ENCODE measurements at places on chromosomes 2 and 18. TPM values are rescaled to one million over a fixed set of nuclear protein-coding genes. Genes with fewer than 3 reads are reported as not detected.
A peak's percentile ranks its signal among the peaks of the same experiment; 100 is the strongest.

DNA sequence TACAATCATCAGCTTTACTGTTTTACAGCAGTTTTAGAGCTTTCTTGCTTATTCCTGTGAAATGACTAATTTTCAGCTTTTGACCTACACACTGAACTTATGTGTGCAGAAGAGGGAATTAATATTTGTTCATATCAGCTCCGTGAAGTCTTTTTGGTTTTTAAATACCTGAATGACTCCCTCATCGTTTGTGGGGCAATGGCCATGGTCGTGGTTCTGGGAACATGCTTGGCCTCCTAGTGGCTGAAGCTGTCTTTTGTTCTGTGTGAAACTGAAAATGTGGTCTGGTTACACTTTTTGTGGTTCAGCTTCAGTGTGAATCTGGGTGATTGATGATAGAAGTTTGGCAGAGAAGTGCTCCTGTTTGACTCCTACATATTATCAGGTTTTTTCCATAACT lies 408.1 kb downstream of the THSD7B start:
- H3K4me1 ChIP-seq: no peaks in the 10 kb centered on the region
- H3K27ac ChIP-seq: no peak overlapping the region
- H3K27me3 ChIP-seq: no peaks in the 10 kb centered on the region

HOXD12 gene
- not detected for total RNA-seq

DNA sequence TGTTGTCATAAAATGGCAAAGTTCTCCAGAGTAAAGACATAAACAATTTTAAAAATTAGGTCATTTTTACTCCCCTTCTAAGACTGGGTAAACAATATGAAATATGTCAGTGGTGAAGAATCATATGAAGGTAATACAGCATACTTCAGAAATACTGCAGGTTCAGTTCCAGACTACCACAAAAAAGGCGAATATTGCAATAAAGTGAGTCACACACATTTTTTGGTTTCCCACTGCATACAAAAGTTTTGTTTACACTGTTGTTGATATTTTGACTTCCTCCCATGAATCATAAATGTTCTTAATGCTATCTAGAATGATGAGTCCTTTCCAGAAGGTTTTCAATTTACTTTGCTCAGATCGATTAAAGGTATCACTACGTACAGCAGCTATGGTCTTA lies 73.5 kb downstream of the SMC6 start:
- DNase-seq: no peak
- no peak overlapping the region for H3K4me3 ChIP-seq
- no peaks in the 10 kb centered on the region for H3K27me3 ChIP-seq
- H3K36me3 ChIP-seq: peaks cover 25% of the 10 kb centered on the region
- no peaks in the 10 kb centered on the region for H3K4me1 ChIP-seq

FAM161A gene
- 3.7 TPM for total RNA-seq

ACADL gene
- total RNA-seq: not detected

GRCh38 chr2:232898592-232899543 lies 28.8 kb downstream of the SNORC start:
- H3K4me3 ChIP-seq: no peak overlapping the region
- DNase-seq: no peak

ONECUT2 gene
- not detected for total RNA-seq

FBXO15 gene
- total RNA-seq: 0.83 TPM

DNA sequence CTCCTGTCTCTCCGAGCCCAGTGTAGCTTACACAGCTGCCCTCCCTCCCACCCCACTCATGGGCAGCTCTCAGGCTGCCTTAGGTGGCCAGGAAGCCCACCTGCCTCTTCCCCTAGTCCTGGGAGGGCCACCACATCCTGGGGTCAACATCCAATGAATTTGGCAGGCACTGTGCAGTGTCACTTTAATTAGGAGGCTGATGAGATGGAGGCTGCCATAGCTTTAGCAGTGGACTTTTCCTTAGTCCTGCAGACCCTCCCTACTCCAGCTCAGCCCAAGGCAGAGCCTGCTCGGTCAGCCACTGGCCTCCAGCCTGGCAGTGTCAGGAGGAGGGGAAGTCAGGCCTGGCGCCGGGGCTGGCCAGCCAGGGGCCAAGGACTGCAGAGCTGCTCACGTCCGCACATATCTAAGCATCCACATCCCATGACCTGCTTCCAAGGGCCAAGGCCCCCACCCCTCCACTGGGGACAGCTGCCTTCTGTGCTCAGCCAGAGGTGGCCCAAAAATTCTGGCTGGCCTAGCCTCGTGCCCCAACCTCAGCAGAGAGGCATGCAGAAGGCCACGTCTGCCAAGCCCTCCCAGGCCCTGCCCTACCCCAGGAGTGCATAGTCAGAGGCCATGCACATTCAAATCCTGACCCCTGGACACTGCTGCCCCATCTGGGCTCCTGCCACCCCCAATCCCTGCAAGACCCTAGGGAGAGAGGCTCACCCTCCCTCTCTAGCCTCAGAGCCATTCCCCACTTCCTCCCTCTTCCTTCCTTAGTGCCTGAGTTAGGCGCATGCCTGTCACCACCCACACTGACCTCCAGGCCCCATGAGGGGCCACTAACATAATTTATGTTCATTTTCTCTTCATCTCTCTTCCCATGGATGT lies 33.1 kb downstream of the ADRA2B start:
- H3K4me1 ChIP-seq: no peaks in the 10 kb centered on the region
- H3K27ac ChIP-seq: no peak overlapping the region
- no peaks in the 10 kb centered on the region for H3K36me3 ChIP-seq
- no peak overlapping the region for H3K4me3 ChIP-seq

CYP1B1 gene
- 12.7 TPM for total RNA-seq

TLX2 gene
- total RNA-seq: 1.2 TPM

DNA sequence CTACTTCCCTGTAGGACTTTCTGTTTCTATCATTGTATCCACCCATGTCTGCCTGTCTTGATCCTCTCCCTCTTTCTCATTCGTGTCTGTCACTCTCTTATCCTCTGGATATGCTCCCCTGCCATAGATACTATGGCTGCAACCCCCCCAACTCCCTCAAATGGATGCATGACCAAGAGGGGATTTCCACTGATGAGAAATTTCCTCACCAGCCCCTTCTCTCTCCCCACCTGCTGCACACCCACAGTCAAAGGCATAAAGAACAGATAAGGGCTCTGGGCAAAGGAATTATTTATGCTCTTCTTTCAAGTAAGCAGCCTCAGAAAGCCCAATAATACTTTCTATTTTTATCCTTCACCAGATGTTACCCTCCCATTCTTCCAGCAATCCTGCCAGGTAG lies 121.3 kb downstream of the FOXI3 start:
- H3K4me3 ChIP-seq: no peak overlapping the region
- no peaks in the 10 kb centered on the region for H3K4me1 ChIP-seq
- H3K36me3 ChIP-seq: no peaks in the 10 kb centered on the region
- peaks cover 13% of the 10 kb centered on the region for H3K27me3 ChIP-seq
- no peak overlapping the region for H3K27ac ChIP-seq

GALNT13 gene
- total RNA-seq: not detected

DNA sequence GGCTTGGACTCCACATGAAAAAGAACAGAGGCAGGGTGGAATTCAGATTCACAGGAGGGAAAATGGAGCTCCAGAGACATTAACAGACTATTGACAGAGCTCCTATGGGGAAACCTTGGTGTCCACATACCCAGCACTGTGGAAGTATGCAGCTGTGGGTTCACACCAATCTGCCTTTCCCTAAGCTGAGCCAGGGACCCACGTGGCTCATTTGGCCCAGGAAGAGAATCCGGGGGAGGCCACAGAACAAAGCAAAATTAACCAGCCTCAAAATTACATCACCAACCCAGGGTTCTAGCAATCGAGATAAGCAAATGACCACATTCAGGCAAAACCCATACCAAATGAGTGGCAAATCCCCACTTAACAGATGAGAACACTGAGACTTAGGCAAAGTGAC lies 105.8 kb upstream of the TWIST2 start:
- no peak overlapping the region for H3K27ac ChIP-seq
- H3K4me1 ChIP-seq: no peaks in the 10 kb centered on the region
- H3K4me3 ChIP-seq: no peak overlapping the region
- H3K27me3 ChIP-seq: peaks cover 5% of the 10 kb centered on the region
- DNase-seq: no peak
- H3K36me3 ChIP-seq: no peaks in the 10 kb centered on the region

RSAD2 gene
- total RNA-seq: 2.4 TPM

OSR1 gene
- not detected for total RNA-seq

DNA sequence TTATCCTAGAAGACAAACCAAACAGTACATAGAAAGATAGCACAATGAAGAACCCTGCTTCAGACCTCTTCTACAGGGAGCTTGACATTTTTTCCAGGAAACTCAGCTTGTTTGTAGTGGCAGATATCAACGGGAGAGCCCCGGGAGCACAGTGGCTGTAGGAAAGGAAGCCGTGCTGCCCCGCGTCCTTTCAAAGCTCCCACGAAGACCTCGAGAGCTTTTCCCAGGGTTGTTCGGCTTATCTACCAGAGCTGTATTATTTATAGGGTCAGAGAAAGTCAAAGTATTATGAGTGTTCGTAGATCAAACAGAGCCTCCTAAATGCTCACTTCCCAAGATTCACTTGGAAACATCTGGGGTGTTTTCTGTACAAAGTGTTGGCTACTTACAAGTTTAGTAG lies 167.1 kb upstream of the COPS8 start:
- no peaks in the 10 kb centered on the region for H3K4me1 ChIP-seq
- H3K36me3 ChIP-seq: no peaks in the 10 kb centered on the region
- DNase-seq: no peak
- H3K27me3 ChIP-seq: peaks cover 2% of the 10 kb centered on the region
- no peak overlapping the region for H3K4me3 ChIP-seq

DNA sequence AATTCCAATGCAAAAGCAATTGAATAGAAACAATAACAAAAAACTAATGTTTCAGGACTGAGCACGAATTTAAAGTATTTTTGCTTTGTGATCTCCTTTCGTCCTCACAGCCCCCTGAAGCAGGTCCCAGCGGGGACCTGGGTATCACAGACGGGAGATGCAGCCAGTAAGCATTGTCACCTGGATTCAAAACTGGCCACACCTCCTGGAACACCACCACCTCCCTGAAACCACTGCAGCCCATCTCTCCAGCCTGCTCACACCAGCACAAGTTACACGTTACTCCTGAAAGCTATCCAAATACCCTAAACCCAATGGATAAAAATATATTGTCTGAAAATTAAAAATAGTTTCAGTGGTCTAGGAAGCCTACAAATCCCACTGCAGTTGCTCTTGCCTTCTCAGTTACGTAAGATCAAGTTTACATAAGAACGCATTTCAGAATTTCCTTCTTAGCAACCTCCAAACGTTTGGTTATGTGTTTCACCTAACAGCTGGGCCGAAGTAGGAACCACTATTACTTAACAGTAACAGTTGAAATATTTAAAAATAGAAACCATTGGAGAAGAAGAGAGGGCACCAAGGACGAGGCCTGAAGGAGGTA lies 178.0 kb downstream of the HDAC4 start:
- DNase-seq: no peak
- no peaks in the 10 kb centered on the region for H3K27me3 ChIP-seq

GRCh38 chr2:100747996-100748615 lies 71.8 kb upstream of the NPAS2 start:
- H3K27me3 ChIP-seq: peaks cover 8% of the 10 kb centered on the region
- no peak for DNase-seq
- no peaks in the 10 kb centered on the region for H3K36me3 ChIP-seq

GRCh38 chr2:138493334-138493733 lies 8.2 kb upstream of the SPOPL start:
- no peak for DNase-seq
- no peak overlapping the region for H3K4me3 ChIP-seq

DNA sequence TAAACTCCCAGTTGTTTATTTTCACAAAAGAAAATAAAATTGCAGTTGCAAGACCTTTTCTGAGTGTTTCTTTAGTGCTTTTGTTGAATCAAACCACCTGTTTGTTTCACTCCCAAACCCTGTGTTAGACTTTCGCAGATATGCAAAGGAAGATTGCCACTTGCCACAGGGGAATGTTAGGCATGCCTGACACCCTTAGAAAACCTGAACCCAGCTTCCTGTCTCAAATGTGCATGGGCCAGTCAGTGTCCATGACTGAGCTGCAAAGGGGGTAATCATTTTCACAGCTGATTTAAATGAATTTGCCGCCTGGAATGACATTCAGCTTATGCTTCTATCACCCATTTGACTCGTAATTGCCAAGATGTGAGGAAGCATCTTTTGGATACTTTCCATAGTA lies 17.5 kb downstream of the TGOLN2 start:
- H3K4me3 ChIP-seq: peak overlapping the region; percentile 74
- no peaks in the 10 kb centered on the region for H3K27me3 ChIP-seq
- peaks cover 24% of the 10 kb centered on the region for H3K36me3 ChIP-seq
- H3K4me1 ChIP-seq: peaks cover 31% of the 10 kb centered on the region

DNA sequence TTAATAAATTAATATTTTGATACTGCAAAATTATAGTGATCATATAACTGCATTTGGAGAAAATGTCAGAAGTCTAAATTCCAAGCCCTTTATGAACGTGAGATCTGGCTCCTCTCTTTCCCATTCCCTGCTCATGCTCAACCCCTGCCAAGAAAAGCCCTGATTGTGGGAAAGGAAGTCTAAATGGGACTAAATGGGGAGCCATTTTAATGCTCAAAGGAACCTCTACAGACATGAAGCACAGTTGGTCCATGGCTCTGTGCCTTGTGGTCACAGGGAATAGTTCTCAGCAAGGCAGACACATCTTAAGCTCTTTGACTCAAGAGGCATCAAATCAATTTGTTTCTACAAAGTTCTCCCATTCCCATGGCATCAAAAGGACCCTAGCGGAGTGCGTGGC lies 29.3 kb upstream of the INSIG2 start:
- no peak for DNase-seq
- no peaks in the 10 kb centered on the region for H3K36me3 ChIP-seq
- H3K27ac ChIP-seq: no peak overlapping the region
- H3K4me3 ChIP-seq: no peak overlapping the region

- no peak overlapping the region for H3K4me3 ChIP-seq
- no peak for DNase-seq
- H3K27ac ChIP-seq: peak overlapping the region; percentile 69
- peaks cover 80% of the 10 kb centered on the region for H3K36me3 ChIP-seq
These were observed 57.9 kb downstream of the DPP4 start for GRCh38 chr2:162016080-162016479.

DNA sequence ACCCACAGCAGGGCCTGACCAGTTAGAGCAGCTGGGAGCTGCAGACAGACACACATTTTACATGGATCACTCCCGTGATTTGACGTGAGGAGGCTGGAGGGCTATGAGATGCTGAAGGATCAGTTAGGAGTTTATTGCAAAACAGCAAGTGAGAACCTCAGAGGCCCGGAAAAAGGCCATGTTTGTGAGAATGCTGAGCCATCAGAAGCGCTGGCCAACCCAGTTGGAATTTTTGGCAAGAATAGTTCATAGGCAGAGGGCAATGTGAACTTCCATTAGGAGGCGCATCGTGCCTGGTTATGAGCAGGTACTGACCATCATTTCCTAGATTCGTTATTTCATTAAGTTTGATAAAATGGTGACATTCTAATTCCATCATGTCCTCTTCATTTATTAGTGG lies 23.3 kb upstream of the LMAN1 start:
- H3K27me3 ChIP-seq: peaks cover 8% of the 10 kb centered on the region
- peaks cover 15% of the 10 kb centered on the region for H3K4me1 ChIP-seq
- no peak for DNase-seq
- H3K4me3 ChIP-seq: no peak overlapping the region
